ENCODE measurements at places on chromosomes 1 and 21. TPM values are rescaled to one million over a fixed set of nuclear protein-coding genes. Genes with fewer than 3 reads are reported as not detected.

Gene RIMKLA
- 0.02 TPM for total RNA-seq

Gene GPR52
- total RNA-seq, result 0.76 TPM

DNA sequence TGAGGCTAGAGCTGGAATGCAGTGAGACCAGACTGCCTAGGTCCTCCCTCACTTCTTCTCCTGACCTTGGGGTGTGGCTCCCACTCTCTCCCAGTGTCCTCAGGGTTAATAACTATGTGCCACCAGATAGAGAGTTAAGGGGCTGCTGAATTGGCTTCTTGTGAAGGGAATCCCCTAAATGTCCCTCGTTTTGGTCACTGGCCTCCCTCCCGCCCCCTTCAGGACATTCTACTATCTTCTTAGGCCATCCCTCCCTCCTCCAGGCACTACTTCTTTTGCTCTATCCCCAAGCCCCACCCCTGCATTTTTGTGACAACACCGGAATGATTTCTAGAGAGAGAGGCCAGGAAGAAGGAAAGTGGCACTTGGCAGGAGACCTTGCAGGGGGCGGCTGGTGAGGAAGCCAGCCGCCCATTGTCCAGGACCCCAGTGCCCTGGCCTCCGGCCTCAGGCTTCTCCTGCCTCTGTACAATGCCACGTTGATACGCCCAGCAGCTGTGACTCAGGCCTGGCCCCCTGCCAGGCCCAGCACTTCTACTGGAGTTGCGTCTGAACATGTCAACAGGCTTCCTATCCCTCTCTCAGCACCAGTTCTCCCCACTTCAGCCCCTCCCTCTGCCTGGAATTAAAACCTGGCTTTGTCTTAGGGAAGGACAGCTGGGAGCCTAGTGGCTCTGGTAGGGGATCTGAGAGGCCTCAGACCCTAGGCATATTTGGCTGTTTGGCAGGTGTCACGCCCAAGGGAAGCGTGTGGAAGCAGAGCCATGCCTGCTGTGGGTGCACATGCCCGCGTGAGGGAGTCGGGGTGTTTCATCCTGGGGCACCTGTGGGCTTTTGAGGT lies 9.1 kb downstream of the LMNA start:
- H3K4me1 ChIP-seq, result peaks cover 89% of the 10 kb centered on the region
- H3K4me3 ChIP-seq, result peak overlapping the region; percentile 7
- H3K27me3 ChIP-seq, result no peaks in the 10 kb centered on the region
- H3K27ac ChIP-seq, result peak overlapping the region; percentile 96

DNA sequence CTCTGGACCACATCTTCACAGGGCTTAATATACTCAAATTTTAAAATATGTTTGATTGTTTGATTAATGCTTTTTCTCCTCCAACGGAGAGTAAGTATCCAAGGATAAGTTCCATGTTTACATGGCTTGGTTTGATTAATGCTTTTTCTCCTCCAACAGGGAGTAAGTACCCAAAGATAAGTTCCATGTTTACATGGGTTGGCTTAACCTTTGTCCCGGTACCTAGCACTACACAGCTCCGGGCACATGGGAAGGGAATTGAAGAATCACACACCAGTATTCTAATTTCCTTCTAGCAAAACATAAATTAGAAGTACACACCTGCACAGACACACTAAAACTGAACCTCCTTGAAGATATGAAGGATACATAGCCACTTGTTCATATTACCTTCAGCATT lies 77.5 kb downstream of the ARID4B start:
- H3K4me1 ChIP-seq, result no peaks in the 10 kb centered on the region
- no peak overlapping the region for H3K4me3 ChIP-seq
- DNase-seq, result no peak
- no peaks in the 10 kb centered on the region for H3K27me3 ChIP-seq
- H3K27ac ChIP-seq, result no peak overlapping the region

All from SJCRH30 (cell line).